ENCODE measurements at places on chromosomes 6 and 20. TPM values are rescaled to one million over a fixed set of nuclear protein-coding genes. Genes with fewer than 3 reads are reported as not detected.

- DNase-seq: no peak
Observed at GRCh38 chr6:36130667-36131510, 576 bp downstream of the MAPK13 start.

The JPH2 gene
- 0.98 TPM for polyA plus RNA-seq

DNA sequence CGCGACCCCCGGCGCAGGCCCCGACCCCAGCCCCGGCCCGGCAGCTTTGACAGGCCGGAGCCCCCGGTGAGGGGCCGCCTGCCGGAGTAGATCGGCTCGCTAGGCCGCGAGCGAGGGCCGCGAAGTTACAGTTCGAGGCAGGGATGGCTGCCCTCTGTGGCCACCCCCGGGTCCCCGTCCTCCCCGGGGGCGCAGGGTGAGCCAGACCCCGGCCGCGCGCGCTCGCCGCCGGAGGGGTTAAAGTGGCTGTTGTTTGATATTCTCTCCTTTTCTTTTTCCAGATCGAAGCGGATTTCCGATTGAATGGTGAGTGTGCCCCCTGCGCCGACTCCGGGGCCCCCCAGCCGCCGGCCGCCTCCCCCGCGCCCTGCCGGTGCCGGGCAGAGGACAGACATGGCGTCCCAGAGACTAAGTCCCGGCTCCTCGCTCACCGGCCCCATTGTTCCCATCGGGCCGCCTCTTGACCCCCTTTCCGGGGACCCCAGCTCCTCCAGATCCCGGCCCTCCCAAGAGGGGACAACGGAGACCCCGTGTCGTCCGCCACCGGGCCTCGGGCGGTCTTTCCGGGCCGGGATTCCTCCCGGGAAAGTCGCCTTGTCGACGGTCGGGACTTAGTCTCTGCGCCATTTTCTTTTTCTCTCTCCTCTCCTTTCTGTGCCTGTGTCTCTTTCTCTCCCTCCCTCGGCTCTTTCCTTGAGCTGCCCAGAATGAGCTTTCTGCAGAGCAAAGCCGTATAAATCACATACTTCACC is 704 bp downstream of the TOP1 start:
- no peak for DNase-seq

DNA sequence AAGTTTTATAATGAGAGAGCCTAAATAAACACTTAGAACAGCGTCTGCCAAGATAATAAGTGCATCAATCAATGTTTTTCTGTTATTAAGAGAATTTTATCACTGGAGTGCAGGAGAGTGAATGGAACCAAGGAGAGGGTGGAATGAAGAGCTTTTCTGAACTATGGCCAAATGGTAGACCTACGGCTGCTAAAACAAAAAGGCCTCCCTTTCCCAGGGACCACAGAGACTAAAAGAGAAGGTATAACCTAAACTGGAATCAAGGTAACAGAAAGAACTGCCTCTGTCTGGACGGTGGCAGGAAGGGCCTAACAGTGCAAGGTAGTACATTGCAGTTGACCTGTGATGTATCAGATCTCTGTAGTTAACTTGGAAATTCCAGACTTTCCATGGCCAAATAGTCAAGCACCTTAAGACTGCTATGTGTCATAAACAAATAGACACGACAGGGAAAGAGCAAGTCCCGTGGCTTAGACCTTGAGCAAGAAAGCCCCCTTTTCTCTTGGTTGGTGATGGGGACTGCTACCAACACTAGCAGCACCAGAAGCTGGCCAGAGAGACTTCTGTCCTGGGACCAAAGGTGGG is 5.5 kb downstream of the CNKSR3 start:
- no peak for DNase-seq

DNA sequence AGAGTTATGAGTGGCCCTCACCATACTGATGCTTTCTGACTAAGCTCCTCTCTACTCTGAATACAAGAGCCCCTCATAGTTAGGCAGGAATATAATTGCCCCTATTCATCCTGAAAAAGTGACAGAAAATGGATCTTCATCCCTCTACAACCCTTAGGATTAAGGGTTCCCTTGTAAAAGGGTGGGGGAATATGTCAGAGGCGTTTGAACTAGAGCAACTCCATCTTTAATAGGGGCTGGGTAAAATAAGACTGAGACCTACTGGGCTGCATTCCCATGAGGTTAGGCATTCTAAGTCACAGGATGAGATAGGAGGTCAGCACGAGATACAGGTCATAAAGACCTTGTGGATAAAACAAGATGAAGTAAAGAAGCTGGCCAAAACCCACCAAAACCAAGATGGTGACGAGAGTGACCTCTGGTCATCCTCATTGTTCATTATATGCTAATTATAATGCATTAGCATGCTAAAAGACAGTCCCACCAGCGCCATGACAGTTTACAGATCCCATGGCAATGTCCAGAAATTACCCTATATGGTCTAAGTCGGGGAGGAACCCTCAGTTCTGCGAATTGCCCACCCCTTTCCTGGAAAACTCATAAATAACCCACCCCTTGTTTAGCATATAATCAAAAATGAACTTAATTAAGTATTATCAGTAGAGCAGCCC is 4.7 kb upstream of the GTF3C6 start:
- no peak for DNase-seq

- DNase-seq: no peak
Observed at GRCh38 chr6:5998711-5999687, 7.7 kb downstream of the NRN1 start.

The IFT52 gene
- polyA plus RNA-seq: 70.4 TPM

GRCh38 chr20:52926505-52926904 is 45.7 kb upstream of the TSHZ2 start:
- DNase-seq: no peak

The MAS1 gene
- polyA plus RNA-seq: 0.05 TPM

The GINS1 gene
- 20.1 TPM for polyA plus RNA-seq

- no peak for DNase-seq
Observed at GRCh38 chr6:134848076-134848475, 101.8 kb downstream of the ALDH8A1 start.

DNA sequence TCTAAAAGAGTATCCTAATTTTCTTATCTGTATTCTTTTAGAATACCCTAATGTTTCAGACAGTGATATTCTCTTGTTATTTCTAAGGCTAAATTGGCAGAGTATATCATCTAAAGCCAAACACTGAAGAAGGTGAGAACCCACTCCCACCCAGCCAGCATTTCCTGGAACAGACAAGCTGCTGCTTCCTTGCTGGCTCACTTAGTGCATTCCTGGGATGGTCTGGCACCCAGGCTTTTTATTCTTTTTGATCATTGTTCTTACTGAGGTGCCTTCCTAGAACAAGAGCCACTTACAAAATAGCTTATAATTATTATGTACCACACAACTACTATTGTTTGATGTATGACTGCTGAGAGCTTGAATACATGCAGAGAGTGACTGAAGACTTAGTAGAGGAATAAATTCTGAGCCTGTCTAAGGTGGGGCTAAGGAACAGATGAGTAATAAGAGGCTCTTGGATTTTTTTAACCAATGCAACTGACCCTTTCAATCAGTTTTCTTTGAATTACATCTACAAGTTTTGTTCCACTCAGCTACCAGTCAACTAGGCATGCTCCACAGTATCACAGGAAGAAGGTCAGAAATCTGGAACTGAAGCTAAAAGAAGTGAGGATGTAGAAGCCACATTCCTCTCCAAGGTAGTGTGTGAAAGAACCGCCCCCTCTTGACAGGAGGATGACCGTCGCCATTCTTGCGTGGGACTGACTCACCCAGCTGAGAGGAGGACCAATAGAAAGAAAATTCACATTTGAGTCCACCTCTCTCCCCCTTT is 30.1 kb downstream of the PRPH2 start:
- DNase-seq: no peak

Data from left renal pelvis (tissue), 4 donors.